ENCODE measurements at places on chromosomes 4 and X.

DNA sequence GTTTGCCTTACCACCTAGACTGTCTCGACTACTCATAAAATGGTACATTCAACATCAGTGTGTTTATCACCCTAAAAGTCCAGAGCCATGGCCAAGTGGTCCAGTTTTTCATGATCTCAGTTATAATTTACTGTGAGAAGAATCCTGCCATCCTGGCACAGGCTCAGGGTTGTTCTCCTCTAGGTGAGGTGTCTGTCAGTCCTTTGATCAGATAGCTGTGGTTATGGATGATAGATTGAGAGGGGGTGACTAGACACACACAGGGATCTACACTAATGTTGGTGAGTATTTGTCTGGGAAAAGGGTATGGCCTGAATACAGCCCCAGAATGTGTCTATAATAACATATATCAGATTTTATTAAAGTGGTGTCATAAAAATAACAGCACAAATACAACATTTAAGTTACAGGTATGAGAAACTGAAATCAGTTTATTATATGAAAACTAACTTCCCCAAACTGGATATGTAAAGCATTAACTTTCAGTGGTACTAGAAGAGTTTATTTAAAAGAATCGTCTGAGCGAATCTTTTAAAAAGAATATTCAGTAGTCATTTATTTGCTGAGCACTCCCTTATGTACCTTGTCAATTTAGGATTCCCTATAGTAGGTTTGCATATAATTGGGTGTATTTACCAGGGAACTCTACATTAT is 93.3 kb downstream of the STIM2 start:
- no peak for DNase-seq

DNA sequence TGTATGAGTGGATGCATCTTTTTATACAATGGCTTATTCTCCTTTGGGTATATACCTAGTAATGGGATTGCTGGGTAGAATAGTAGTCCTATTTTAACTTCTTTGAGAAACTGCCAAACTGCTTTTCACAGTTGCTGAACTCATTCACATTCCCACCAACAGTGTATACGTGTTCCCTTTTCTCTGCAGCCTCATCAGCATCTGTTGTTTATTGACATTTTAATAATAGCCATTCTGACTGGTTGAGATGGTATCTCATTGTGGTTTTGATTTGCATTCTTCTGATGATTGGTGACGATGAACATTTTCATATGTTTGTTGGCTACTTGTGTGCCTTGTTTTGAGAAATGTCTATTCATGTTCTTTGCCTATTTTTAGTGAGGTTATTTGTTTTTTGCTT is 687.0 kb upstream of the EPHA5 start:
- DNase-seq: no peak

DNA sequence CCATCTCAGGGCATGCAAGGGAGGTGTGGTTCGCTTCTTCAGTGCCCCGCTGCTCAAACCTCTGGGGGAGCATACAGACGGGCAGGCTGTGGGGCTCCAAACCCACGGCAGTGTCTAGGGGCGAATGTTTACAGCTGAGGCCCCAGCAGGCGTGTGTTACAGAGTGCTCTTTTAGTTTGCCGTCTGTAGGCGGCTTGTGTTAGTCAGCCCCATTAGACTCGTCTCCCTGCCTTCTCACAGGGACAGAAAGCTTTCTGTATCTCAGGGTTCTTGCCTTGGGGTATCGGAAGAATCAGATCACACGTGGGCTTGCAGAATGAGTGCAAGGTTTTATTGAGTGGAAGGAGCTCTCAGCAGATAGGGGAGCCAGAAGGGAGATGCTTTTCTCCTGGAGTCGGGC is 10.6 kb downstream of the RS1 start:
- DNase-seq: no peak

DNA sequence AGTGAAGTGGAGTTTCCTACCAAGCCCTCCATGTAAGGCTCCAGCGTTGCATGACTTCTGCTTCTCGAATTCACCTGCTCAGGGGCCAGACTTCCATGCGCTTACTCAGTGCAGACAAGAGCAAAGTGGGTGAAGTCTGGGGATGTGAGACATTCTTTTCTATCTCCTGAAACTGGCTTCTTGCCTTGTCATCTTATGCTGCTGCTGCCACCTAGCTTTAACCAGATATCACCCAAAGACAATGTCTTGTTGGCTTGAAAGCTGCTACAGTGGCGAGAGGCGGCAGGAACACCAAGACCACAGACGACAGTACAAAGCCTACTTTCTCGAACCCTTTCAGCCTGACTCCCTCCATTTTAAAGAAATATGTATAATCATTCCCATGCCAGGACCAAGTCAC is 103.6 kb upstream of the ADGRG2 start:
- no peak for DNase-seq

GRCh38 chrX:143094417-143095023 is 68.8 kb downstream of the SPANXN4 start:
- DNase-seq: no peak

- no peak for DNase-seq
Observed at GRCh38 chr4:153245775-153246174, 41.5 kb downstream of the TRIM2 start.
